ENCODE measurements at places on chromosomes 6 and 20.

DNA sequence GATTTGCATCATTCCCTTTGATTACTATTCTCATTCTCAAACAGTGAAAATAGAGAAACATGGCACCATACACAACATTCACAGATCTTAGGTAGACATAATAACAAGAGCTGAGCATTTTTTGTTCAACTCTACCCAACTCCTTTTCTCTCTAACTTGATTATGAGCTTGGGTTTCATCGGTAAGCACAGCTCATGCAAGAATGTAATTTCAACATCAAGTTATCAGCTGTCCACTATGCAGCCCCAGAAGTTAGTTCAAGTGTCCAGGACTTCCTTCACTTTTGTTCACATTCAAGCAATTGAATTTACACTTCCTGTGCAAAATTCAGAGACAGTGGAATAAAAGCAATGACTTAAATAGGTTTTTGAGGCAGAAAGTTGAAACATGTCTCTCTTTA, 297.7 kb upstream of the SASH1 start:
- DNase-seq, result no peak

DNA sequence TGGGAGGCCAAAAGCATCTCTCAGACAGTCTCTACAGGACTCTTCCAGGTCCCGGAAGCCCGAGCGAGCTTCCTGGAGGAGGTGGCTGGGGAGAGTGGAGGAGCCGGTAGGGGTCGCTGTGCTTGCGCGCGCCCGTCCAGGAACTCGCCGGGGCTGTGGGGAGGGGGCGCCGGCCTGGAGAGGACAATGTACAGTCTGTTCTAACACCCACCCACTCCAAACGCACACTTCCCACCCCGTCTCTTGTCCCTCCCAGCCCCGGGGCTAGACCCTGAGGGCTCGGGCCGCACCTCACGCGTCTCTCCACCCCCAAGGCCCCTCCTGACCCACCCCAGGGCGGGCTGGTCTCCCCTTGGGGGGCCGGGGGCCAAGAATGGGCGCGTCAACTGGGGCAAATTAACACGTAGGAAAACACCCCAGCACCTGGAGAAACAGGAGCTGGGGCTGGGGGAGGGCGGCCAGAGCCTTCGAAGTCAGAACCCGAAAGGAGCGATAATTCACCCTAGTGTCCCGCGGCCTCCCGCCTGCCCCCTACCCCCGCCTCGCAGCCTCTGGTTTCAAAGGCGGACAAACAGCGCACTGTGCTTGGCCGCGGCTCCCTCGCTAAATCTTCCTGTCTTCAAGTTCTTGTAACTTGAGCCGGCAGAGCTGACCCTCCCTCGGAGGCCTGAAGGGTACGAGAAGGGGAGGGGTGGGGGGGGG, 103.2 kb upstream of the FOXP4 start:
- no peak for DNase-seq

- no peak for DNase-seq
Observed at GRCh38 chr20:31260326-31260932, 3.0 kb downstream of the DEFB115 start.

DNA sequence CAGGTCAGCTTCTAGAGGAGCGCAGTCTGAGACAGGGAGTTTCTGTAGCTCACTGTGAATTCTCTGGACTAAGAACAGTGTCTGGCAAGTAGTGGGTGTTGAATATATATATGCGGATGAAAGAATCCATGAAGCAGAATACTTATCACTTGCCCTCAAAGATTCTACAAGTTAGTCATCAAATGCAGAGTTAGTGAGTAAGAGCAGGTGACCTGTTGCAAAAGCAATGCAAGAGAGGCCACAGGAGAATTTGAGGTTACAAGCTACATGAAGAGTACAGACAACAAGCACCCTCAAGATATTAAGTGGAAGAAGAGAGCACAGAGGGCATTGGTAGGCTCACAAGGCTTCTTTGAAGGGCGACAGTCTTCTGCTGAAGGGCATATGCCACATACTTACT, 103.4 kb upstream of the BTBD3 start:
- DNase-seq, result no peak

DNA sequence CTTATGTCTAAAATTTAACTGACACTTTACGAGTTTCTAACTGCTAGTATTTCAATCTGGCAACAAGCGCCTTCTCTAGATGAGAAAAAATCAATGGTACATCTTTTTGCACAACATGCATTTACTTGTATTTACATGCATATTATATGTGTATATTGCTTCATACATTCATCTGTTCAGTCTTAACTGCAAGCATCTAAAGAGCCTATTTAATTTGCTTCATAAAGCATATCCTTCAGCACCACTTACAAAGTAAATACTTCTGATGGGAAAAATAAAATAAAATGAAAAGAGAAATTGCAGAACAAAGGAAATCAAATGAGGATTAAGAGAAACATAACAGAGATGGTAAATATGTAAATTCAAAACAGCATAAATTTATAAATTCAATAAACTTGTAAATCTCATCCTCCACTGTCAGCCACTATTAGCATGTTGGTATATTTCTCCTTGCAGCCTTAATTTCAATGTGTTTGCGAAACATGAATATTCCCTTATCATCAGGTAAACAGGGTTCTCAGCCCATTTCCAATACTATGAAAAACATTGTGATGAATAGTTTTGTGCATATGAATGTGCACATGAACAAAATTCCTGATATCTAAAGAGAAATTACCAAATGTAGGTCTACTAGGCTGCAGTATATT, 332.5 kb upstream of the RUNX2 start:
- DNase-seq, result no peak

GRCh38 chr6:25787428-25787827, 32.9 kb downstream of the SLC17A4 start:
- DNase-seq, result no peak

GRCh38 chr6:72740135-72740534, 118.3 kb downstream of the KCNQ5 start:
- DNase-seq, result no peak

GRCh38 chr20:34089655-34090345, 22.2 kb downstream of the EIF2S2 start:
- no peak for DNase-seq

- DNase-seq, result no peak
Observed at GRCh38 chr6:18439581-18439980, 52.4 kb downstream of the RNF144B start.

GRCh38 chr6:70421509-70421908, 8.2 kb downstream of the FAM135A start:
- DNase-seq, result no peak

DNA sequence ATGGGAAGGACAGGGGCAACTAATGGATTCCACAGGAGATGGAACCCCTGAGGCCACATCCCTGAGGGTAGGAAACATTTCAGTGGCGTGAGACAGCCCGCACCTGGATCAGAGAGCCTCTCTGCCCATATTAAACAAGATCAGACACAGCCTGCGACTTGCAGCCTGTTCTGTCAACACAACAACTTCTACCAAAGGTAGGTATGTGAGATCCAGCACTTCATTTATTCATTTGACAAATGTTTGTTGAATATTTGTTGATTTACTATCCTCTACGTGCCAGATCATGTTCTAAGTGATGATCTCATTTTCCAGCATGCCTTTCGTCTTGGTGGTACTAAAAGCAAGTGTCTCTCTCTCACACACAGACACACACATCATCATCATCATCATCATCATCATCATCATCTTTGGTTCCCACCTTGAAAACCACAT, 43.2 kb upstream of the NT5E start:
- no peak for DNase-seq

GRCh38 chr6:29216528-29216927, 45.8 kb downstream of the OR2J2 start:
- no peak for DNase-seq

DNA sequence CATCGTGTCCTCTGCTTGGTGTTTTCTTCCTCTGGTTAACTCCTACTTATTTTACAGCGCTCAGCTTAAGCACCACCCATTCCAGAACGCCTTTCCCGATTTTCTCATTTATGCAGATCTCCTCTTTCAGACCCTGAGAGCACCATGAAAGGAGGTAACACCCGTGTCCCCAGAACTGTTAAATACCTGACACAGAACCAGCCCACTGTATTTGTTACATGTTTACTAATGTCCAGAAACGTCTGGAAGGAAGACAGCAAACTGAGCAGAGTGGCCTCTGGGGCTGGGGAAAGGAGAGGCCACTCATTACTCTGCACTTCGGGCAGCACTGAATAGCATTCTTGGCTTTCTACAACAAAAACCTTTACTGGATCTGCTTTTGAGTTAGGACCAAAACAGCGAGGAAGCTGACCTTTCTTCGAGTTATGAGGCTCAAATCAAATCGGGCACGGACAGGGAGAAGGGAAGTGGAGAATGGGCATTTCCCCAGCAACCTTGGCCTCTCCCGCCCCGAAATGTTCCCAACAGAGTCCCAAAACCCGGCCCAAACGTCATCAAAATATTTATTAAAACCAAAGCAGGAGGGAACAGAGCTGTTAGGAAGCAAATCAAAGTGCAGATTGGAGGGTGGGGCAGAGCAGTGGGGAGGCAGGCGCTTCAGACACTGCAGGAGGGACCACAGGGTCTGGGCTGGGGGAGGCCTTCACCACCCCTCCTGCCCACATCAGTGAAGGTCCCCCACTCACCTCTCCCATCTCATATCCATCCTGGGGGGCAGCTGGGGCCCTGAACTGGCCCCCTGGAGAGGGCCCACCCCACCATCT, 1.1 kb upstream of the NECAB3 start:
- DNase-seq, result no peak

- no peak for DNase-seq
Observed at GRCh38 chr6:137942736-137943135, 75.7 kb downstream of the TNFAIP3 start.

- DNase-seq, result no peak
Observed at GRCh38 chr20:41497186-41497895, 120.8 kb downstream of the CHD6 start.

DNA sequence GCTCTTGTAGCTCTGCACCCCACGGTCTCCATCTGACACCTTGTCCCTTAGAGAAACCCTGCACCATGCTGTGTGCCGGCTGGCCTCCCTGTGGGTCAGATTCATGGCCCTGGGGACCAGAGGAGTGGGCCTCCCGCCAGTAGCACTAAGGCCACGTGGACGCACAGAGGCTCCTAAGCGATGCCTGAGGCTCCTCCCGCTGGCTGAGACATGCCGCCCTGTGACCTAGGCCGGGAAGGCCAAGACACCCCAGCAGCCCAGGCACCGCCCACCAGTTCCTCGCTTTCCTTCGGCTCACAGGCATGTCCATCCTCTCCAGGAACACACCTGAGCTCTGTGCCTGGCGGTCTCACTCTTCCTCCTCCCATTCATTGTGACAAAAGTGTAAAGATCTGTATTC, 311.0 kb downstream of the THBS2 start:
- no peak for DNase-seq

DNA sequence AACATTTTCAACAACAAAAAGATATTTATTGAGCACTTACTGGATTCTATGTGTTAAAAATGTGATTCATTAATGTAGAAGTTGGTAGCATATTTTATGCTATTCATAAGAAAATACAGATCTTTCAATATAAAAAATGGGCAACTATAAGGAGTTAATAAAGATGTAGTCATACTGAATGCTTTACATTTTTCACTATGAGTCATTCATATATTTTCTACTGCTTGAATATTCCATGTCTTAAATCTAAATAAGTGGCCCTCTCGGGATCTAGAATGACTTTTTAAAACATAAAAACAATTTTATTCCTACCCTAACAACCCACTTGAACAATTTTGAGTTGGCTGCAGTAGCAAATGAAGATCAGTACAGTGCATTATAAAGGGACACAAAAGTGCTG, 362.1 kb downstream of the PHF3 start:
- DNase-seq, result no peak

- no peak for DNase-seq
Observed at GRCh38 chr6:7378740-7379139, 10.8 kb downstream of the CAGE1 start.

DNA sequence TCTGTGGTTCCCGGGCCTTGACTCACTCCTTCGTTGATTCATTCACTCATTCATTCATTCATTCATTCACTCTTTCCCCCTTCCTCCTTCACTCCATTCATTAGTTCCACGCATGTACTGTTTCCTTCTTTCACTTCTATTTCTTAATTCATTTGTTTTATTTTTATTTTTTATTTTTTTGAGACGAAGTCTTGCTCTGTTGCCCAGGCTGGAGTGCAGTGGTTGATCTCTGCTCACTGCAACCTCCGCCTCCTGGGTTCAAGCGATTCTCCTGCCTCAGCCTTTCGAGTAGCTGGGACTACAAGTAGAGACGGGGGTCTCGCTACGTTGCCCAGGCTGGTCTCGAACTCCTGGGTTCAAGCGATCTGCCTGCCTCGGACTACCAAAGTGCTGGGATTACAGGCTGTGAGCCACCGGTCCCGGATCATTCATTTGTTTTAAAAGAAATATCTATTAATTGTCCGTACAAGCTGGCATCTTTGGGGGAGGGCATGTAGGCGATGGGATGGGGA, 427 bp upstream of the NFKBIE start:
- no peak for DNase-seq

- no peak for DNase-seq
Observed at GRCh38 chr6:170291271-170292110, 613 bp upstream of the DLL1 start.

GRCh38 chr6:157488058-157488457, 107.1 kb downstream of the ZDHHC14 start:
- no peak for DNase-seq

GRCh38 chr6:44024574-44025219, 102.6 kb downstream of the MRPL14 start:
- no peak for DNase-seq

DNA sequence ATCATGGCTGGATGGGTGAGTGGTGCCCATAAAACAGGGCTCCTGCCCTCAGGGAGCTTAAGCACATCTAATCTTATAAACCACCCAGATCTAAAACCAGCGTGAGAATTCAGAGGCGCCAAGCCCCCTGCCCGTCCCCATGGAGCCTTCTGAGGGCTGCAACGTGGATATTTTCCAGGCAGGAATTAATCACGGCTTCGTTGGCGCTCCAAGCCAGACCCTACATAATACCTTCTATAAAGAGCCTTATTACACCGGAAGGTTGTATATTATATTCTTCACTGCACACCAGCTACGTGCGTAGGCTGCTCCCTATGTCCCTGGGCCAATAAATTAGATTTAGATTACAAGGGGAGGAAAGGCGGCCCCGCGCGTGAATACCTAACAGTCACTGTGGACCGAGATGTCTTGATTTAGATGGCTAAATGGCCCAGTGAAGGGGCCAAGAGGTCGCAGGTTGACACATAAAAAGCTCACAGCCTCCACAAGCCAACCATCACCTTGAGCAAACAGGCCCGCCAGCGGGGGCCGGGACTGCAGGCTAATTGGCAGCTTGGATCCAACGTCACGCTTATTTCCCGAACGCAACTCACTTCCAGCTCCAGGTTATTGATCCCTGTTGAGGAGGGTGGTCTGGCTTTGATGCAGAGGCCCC, 64.7 kb upstream of the APCDD1L start:
- no peak for DNase-seq

GRCh38 chr6:159002432-159003155, 2.6 kb upstream of the RSPH3 start:
- no peak for DNase-seq

DNA sequence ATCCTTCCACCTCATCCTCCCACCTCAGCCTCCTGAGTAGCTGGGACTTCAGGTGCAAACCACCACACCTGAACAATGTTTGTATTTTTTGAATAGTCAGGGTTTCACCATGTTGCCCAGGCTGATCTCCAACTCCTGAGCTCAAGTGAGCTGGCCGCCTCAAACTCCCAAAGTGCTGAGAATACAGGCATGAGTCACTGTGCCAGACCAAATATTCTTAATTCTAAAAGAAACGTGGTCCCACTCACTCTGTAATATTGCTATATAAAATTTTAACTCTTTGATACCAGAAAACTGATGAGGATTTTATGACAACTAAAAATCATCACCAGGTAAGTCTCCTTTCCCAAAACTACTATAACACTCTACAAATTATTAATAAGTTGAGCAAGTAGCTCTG, 716.8 kb upstream of the GJE1 start:
- no peak for DNase-seq
